Gastrocnemius medialis (tissue), 4 donors: ENCODE measurements at places on chromosomes 11 and 22. TPM values are rescaled to one million over a fixed set of nuclear protein-coding genes. Genes with fewer than 3 reads are reported as not detected.

TMEM86A gene
- 2.4 TPM for total RNA-seq

SYT7 gene
- total RNA-seq: 1.8 TPM

PNPLA5 gene
- not detected for total RNA-seq

BATF2 gene
- 3.3 TPM for total RNA-seq

YPEL1 gene
- 23.6 TPM for total RNA-seq

AIFM3 gene
- not detected for total RNA-seq

SAA2 gene
- 63.5 TPM for total RNA-seq

CDKN1C gene
- total RNA-seq: 34.1 TPM

B4GALNT4 gene
- total RNA-seq: not detected

DEFB131B gene
- not detected for total RNA-seq

UPK2 gene
- total RNA-seq: not detected

GRK3 gene
- total RNA-seq: 1.1 TPM

GRM5 gene
- not detected for total RNA-seq

UCP3 gene
- total RNA-seq: 489 TPM

SLC22A25 gene
- 0.07 TPM for total RNA-seq

TSKU gene
- total RNA-seq: 14.1 TPM

KIF18A gene
- total RNA-seq: 0.41 TPM

STARD10 gene
- total RNA-seq: 39.1 TPM

CSF2RB gene
- total RNA-seq: 2.0 TPM

AQP11 gene
- not detected for total RNA-seq

GAB4 gene
- total RNA-seq: not detected

TRPM5 gene
- not detected for total RNA-seq

SYT8 gene
- total RNA-seq: not detected

TMEM45B gene
- not detected for total RNA-seq

UBQLN3 gene
- not detected for total RNA-seq

ALDH3B1 gene
- total RNA-seq: 4.8 TPM

TMPRSS6 gene
- 0.18 TPM for total RNA-seq

SNX15 gene
- total RNA-seq: 31.8 TPM

CARD16 gene
- not detected for total RNA-seq

C11orf91 gene
- total RNA-seq: not detected

MMP7 gene
- not detected for total RNA-seq

SUSD2 gene
- total RNA-seq: 0.76 TPM

FXYD2 gene
- 0.87 TPM for total RNA-seq
